Stomach (tissue), 19 donors: ENCODE measurements at places on chromosomes 13 and 19. TPM values are rescaled to one million over a fixed set of nuclear protein-coding genes. Genes with fewer than 3 reads are reported as not detected.

The PTH2 gene
- total RNA-seq = not detected

The IZUMO2 gene
- not detected for total RNA-seq

The C5AR2 gene
- 11.1 TPM for total RNA-seq

The LAMP1 gene
- 101 TPM for total RNA-seq

The NCR1 gene
- total RNA-seq = not detected

The RTBDN gene
- not detected for total RNA-seq

The ZNF547 gene
- total RNA-seq = 3.0 TPM

The PGLYRP1 gene
- total RNA-seq = not detected

The BABAM1 gene
- total RNA-seq = 59.7 TPM

The REX1BD gene
- 82.7 TPM for total RNA-seq

The ZAR1L gene
- total RNA-seq = not detected

The ZNF578 gene
- total RNA-seq = not detected

The CLIP3 gene
- total RNA-seq = 1.8 TPM

The HRC gene
- 8.1 TPM for total RNA-seq
